ENCODE measurements at places on chromosomes 5 and 9.

DNA sequence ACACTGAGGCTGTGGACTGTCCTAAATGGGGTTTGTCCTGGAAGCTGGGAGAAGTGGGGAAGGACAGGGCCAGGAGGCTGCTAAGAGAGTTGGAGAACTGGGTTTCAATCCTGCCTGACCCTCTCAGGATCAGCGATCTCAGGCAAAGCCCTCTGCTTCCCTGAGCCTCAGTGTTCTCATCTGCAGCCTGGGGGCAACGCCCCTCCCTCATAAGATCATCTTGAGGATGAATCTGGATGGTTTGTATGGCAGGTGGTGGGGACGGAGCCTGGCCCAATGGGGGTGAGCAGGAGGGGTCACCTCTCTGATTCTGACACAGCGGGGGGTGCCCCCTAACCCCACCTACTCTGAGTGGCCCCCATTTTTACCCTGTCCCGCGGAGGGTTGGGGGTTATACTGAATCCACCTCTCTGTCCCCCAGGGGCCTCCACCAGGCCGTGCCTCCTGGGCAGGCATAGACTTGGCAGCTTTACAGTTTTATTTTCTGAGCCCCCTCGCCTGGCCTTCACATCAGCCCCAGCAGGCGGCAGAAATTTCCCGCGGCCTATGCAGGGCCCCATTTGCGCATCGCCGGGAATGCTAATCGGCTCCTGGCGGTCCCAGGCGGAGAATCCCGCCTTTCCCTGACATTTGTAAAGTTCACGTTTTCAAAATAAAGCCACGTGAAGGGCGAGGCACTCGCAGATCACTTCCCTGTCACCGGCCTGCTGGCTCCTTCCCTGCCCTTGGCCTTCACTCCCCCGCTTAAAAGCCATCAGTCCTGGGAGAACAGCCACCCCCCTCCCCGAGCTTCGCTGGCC is 17.8 kb upstream of the LAMC3 start:
- DNase-seq, result no peak

GRCh38 chr5:62779010-62779422 is 200.4 kb downstream of the LRRC70 start:
- no peak for DNase-seq

- DNase-seq, result no peak
These were observed 317.6 kb upstream of the KLF4 start for GRCh38 chr9:107807183-107807582.

DNA sequence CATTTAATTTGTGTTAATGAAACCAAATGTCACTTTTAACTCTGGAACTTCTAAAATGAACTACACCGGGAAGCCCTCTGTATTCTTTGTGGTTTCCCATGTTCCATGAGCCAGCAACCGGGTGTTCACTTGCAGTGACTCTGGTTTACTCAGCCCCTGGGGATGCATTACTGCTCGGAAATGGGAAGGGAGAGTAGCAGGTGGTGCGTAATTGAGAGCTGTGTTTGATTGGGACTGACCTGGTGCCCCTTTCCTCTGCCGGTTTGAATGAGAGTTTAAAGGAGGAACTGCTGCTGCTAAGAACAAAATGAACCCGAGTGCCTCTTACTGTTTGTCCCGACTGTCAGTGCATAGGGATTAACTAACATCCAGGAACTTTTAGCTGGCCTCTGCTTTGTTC is 100.1 kb upstream of the DHFR start:
- DNase-seq, result peak; percentile 44

GRCh38 chr9:73137914-73138313 is 13.8 kb upstream of the ANXA1 start:
- DNase-seq, result no peak

DNA sequence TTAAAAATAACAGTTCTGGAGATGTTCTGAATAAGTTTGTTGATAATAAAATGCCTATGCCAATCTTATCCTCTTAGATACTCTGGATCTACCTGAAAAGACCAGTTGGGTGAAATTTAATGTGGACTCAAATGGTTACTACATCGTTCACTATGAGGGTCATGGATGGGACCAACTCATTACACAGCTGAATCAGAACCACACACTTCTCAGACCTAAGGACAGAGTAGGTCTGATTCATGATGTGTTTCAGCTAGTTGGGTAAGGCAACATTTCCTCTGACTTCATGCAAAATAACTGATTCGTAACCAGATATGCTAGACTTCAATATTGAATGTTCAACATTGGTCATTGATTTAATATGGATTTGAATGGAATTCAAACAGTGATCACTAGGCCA is 27.0 kb downstream of the ERAP2 start:
- no peak for DNase-seq

GRCh38 chr9:35482071-35482470 is 7.8 kb upstream of the RUSC2 start:
- no peak for DNase-seq

DNA sequence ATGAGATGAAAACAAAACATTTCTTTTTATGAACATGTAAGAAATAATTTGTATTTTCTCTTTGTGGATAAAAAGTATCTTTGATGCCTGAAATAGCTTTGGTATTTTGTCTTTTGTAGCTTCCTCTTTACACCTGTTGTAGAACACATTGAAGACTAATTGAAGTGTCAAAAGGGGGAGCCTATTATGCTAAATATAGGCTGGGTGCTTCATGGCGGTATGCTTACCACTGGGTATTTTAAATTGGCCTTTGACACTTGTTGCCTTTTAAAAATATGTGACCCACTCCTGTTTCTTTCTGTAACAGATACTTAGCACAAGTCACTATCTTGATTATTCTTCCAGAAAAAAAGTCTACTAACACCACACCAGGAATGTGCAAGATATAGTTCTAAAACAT is 226.4 kb downstream of the KIAA0825 start:
- no peak for DNase-seq

- no peak for DNase-seq
These were observed 10.5 kb downstream of the CSF1R start for GRCh38 chr5:150075806-150076205.

GRCh38 chr9:6567140-6567591 is 78.4 kb downstream of the GLDC start:
- DNase-seq, result peak; percentile 14

GRCh38 chr5:168724227-168724626 is 145.1 kb upstream of the PANK3 start:
- DNase-seq, result no peak

DNA sequence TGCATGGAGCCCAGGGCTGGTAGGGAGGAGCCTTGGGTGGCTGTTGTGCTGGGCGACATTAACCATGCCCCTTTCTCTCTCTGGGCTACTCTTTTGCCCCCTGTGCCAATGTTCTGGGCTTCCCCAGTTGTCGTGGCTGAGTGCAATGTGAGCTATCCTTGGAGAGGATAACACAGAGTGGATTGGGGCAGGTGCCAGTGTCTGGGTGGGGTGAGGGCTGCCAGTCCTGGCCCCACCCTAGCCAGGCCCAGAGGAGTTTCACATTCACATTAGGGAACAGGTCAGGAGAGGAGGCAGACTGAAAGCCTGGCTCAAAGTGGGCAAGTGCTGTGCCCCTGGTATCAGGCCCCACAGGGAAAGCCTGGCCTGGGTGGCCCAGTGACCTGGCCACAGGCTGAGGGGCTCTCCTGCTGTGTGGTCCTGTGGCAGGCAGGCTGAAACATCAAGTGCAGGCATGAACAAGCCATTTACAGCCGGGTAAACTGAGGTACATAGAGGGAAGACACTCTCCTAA is 7.5 kb upstream of the NDST1 start:
- no peak for DNase-seq

DNA sequence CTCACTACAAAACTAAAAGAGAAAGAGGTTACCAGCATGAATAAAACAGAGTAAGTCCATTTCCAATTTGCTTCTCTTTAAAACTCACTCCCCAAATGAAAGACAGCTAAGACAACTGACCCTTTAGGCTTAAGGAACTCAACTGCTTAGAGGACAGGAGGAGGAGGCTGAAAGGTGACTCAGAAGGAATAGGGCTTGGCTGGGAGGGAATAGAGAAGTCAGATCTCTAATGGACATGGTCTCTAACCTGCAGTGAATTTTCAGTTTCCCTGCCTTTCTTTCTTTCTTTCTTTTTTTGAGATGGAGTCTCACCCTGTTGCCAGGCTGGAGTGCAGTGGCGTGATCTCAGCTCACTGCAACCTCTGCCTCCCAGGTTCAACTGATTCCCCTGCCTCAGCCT is 261.8 kb upstream of the CLINT1 start:
- no peak for DNase-seq

GRCh38 chr5:38426986-38427950 is 129.2 kb downstream of the LIFR start:
- no peak for DNase-seq

DNA sequence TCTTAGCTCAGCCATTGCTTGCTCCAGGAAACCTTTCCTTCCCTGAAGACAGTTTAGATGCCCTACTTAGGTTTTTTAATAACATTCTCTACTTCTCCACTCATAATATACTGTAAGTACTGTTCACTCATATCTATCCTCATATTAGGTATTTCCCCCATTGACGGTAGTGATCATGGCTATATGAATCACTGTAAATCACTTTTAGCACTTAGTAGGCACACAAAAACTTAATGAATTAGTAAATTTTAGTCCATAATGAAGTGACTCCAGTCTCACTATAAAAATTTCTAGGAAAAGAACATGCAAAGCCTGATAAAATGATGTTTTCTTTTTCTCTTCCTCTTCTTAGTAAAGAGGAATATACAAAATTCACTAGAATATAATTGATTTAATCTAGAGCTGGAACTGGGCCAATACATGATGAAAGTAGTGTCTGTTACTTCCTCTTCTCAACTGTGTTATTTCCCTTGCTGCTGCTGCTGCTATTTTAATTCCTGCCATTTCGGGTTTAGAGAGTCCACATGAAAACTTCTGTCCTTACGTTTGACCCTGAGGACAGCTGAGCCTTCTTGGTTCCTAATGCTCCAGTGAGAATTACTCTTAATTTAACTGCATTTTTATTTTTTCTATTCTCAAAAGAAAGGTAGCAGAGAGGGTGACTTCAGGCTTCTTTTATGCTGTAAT is 73.5 kb downstream of the LNPEP start:
- DNase-seq, result no peak

- no peak for DNase-seq
These were observed 268.9 kb downstream of the PIK3R1 start for GRCh38 chr5:68484307-68485068.

DNA sequence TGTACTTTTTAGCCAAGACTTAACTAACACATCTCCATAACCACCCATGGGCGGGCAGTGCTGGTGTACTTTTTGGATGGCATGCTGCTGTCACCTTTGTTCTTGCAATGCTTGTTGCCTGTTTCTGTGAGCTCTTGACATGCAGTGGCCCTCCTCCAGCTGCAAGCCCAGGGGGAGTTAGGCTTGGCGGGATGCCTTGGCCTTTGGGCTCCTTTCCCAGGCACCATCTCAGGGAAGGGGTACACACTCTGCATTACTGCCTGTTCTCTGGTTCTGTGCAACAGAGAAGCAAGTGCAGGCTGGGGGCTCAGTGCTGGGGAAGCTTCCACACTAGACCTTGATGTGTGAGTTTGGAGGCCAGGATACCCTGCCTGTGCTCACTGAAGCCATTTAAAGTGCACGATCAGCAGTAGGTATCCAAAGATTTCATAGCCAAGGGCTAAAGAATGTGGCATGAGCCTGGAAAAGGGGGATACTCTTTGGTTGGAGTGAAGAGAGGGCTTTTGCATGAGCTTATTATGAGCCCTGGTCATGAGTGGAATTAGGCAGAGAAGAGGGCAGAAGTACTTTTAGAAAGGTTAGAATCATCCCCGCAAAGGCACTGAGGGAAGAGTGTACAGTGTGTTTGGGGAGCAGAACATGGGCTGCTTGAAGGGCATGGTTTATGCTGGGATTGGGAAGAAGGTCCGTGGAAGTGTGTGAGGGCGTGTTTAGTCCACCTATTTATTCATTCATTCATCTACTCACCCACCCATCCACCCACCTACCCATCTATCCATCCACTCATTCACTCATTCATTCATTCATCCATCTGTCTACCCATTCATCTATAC is 22.5 kb downstream of the PSAT1 start:
- DNase-seq, result no peak

DNA sequence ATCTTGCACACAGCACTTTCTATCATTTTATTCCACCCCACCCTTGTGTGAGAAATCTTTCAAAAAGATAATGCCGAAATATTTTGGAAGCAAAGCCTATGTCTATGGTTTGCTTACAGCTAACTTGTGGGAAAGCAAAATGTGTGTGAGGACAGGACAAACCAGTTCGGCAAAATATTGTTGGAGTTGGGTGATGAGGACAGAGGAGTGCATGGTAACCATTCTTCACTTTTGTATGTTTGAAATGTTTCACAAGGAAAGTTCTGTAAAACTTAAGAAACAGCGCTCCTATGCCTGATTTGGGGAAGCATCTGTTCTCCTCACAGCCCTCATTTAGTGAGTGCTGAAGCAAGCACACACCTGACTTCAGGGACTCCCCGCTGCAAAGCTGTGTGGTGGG is 62.0 kb upstream of the RNF130 start:
- DNase-seq, result no peak

GRCh38 chr5:13941468-13941867 is 3.0 kb downstream of the DNAH5 start:
- DNase-seq, result no peak

DNA sequence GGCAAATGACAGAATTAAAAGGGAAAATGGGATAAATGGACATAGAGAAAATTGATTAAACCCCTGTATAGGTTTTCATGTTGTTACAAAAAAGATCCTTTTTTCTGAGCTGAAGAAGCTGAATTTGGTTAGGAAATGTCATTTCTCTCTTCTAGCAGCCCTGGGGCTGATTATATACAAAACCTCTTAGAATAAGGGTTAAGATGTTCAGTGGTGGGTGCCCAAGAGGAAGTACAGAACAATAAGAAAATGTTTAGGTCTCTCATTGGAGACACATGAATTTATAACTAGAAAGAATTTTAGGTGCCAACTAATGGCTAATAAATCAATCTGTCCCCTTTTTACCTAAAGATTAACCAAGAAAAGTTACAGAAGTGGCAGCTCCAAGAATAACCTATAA is 14.2 kb downstream of the ABHD17B start:
- DNase-seq, result no peak

- DNase-seq, result no peak
These were observed 508.6 kb downstream of the TAF11L14 start for GRCh38 chr5:18142831-18143230.
